ENCODE measurements at places on chromosomes 2 and 18.

- H3K4me1 ChIP-seq: peaks cover 2% of the 10 kb centered on the region
- DNase-seq: no peak
- peak overlapping the region; percentile 65 for H3K27ac ChIP-seq
- no peak overlapping the region for H3K4me3 ChIP-seq
- peaks cover 3% of the 10 kb centered on the region for H3K27me3 ChIP-seq
These were observed 146.7 kb downstream of the RPIA start for GRCh38 chr2:88838165-88838635.

DNA sequence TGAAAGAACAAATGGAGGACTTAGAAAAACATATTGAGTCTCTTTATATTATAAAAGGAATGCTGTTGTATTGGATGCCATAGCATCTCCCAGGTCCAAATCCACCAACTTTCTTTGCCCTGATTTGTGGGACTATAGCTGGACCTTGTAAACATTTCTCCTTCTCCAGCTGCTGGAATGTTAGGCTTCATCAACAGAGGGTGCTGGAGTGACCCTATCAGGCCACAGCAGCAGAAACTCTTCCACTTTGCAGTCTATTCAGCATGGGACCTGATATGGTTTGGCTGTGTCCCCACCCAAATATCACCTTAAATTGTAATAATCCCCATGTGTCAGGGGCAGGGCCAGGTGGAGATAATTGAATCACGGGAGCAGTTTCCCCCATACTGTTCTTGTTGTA lies 138.4 kb upstream of the ARL4C start:
- no peak overlapping the region for H3K4me3 ChIP-seq
- H3K27me3 ChIP-seq: no peaks in the 10 kb centered on the region
- no peak overlapping the region for H3K27ac ChIP-seq
- no peaks in the 10 kb centered on the region for H3K36me3 ChIP-seq
- DNase-seq: no peak

GRCh38 chr2:73588177-73588576 lies 54.0 kb downstream of the NAT8 start:
- no peak for DNase-seq
- H3K27ac ChIP-seq: no peak overlapping the region
- H3K4me1 ChIP-seq: peaks cover 4% of the 10 kb centered on the region
- no peaks in the 10 kb centered on the region for H3K27me3 ChIP-seq
- no peak overlapping the region for H3K4me3 ChIP-seq
- H3K36me3 ChIP-seq: peaks cover 15% of the 10 kb centered on the region

DNA sequence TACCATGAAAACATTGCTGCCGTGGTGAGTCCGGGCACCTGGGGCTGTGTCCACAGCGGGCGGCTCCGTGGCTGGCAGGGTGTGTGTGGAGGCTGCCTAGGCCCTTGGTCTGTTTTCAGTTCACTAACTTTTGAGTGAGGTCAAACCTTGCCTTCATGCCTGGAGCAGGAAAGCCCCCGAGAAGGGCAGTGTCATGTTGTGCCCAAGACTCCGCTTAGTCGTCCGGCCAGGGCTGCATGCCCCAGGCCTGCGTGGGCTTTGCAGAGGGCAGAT lies 24.1 kb downstream of the MAL start:
- H3K4me1 ChIP-seq: peaks cover 71% of the 10 kb centered on the region
- DNase-seq: no peak
- no peaks in the 10 kb centered on the region for H3K27me3 ChIP-seq

GRCh38 chr2:105287692-105288091 lies 41.8 kb downstream of the TGFBRAP1 start:
- H3K27ac ChIP-seq: no peak overlapping the region
- H3K4me1 ChIP-seq: peaks cover 2% of the 10 kb centered on the region
- H3K27me3 ChIP-seq: no peaks in the 10 kb centered on the region
- DNase-seq: peak; percentile 13
- H3K4me3 ChIP-seq: no peak overlapping the region

GRCh38 chr2:70435138-70435537 lies 118.5 kb downstream of the TGFA start:
- no peaks in the 10 kb centered on the region for H3K36me3 ChIP-seq
- H3K27ac ChIP-seq: no peak overlapping the region
- DNase-seq: no peak
- H3K4me3 ChIP-seq: no peak overlapping the region

GRCh38 chr18:22170421-22171257 lies 1.2 kb downstream of the GATA6 start:
- H3K36me3 ChIP-seq: no peaks in the 10 kb centered on the region
- DNase-seq: no peak
- peaks cover 87% of the 10 kb centered on the region for H3K27me3 ChIP-seq

GRCh38 chr2:139652385-139652784 lies 872.2 kb upstream of the NXPH2 start:
- H3K4me1 ChIP-seq: no peaks in the 10 kb centered on the region
- DNase-seq: no peak
- no peak overlapping the region for H3K4me3 ChIP-seq
- no peak overlapping the region for H3K27ac ChIP-seq
- H3K36me3 ChIP-seq: no peaks in the 10 kb centered on the region

GRCh38 chr2:215726070-215726469 lies 287.3 kb downstream of the MREG start:
- no peaks in the 10 kb centered on the region for H3K36me3 ChIP-seq
- H3K27ac ChIP-seq: no peak overlapping the region
- DNase-seq: no peak
- H3K4me1 ChIP-seq: peaks cover 9% of the 10 kb centered on the region

DNA sequence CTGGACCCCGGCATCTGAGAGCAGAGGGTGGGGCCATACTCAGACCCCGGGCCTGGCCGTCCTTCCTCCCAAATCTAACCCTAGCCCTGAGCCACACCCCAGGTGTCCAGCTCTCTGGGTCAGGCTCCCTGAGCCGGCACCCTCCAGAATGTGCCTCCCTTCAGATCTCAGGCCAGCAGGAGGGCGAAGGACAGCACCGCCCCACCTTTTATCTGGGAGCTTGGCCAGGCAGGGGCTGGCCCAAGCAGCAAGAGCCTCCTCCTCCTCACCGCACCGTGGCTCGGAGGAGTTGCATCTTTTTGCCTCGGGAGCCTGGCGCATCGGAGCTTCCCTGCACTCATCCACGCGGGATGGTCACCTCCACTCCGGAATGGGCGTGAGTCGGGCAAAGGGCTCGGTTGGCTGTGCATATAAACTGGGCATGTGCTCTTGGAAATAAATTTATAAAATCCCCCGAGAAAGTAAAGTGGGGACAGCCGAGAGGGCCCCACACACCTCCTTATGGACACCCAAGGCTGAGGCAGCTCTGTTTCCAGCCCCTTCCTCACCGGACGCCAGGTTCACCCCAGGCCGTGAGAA lies 69.1 kb upstream of the CTDP1 start:
- DNase-seq: no peak
- no peaks in the 10 kb centered on the region for H3K36me3 ChIP-seq
- H3K4me3 ChIP-seq: no peak overlapping the region
- no peaks in the 10 kb centered on the region for H3K27me3 ChIP-seq

DNA sequence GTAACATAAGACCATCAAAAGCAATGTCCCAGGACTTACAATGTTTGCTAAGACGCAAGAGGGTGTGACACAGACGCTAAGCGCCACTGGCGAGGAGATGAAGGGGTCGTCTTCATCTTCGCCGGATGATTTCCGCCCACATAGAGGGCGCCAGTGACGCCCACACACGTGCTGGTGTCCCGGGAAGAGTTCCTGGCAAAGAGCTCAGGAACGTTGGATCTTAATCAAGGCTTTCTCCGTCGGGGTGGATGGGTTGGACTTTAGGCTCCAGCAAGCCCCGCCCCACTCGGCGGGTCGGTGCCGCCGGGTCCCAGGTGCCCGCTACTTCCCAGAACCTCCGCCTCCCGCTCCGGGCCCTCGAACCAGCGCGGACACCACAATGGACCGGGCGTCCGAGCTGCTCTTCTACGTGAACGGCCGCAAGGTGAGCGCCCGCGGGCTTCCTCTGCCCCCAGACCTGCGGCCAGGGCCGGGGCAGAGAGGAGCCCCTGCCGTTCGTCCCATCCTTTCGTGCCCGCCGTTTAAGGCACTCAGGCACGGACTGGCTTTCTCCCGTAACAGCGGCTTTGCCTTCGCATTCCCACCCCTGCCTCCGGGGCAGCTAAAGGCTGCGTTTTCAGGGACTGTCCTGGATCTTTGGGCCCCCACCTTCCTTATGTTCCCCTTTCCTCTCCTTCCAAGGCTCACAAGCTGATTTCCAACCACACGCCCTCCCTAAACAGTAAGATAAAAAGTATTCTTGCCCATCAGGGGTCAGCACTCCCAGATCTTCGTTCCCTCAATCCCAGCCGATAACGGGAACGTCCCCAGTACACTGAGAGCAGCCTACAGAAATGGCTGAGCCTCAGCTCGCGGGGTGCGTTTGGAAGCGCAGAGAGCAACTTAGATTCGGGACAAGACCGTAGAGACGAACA lies at the start of gene AOX1:
Gene AOX1 (plus strand): TSS at position 285 of the 914 bp plus-strand sequence. CDS start 95 bp downstream, at position 380.
- peaks cover 11% of the 10 kb centered on the region for H3K4me1 ChIP-seq
- H3K36me3 ChIP-seq: peaks cover 2% of the 10 kb centered on the region
- H3K27ac ChIP-seq: no peak within 1 kb of the TSS
- peaks cover 10% of the 10 kb centered on the region for H3K27me3 ChIP-seq

- no peak overlapping the region for H3K4me3 ChIP-seq
- H3K27ac ChIP-seq: no peak overlapping the region
- no peaks in the 10 kb centered on the region for H3K4me1 ChIP-seq
- H3K36me3 ChIP-seq: peaks cover 5% of the 10 kb centered on the region
These were observed 22.4 kb downstream of the COLEC11 start for GRCh38 chr2:3617198-3617890.

DNA sequence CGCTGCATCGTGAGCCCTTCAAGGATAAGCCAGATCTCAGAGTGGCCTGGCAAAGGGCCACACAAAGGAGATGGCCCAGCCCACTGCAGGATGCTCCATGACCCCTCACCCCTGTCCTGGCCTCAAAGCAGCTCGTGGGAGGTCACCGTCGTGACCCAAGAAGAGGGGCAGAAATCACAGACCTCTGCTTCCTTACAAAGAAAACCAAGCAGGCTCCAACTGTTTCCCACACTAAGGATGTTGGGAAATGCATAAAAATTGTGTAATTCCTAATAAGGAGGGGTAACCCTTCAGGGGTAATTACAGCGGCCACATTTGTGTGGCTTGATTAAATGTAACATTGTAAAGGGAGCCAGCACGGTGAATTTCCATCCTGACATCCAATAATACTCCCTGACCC lies 102.3 kb downstream of the BOD1L2 start:
- H3K4me3 ChIP-seq: no peak overlapping the region
- no peak for DNase-seq
- no peaks in the 10 kb centered on the region for H3K4me1 ChIP-seq
- no peaks in the 10 kb centered on the region for H3K36me3 ChIP-seq
- no peak overlapping the region for H3K27ac ChIP-seq
- peaks cover 4% of the 10 kb centered on the region for H3K27me3 ChIP-seq

DNA sequence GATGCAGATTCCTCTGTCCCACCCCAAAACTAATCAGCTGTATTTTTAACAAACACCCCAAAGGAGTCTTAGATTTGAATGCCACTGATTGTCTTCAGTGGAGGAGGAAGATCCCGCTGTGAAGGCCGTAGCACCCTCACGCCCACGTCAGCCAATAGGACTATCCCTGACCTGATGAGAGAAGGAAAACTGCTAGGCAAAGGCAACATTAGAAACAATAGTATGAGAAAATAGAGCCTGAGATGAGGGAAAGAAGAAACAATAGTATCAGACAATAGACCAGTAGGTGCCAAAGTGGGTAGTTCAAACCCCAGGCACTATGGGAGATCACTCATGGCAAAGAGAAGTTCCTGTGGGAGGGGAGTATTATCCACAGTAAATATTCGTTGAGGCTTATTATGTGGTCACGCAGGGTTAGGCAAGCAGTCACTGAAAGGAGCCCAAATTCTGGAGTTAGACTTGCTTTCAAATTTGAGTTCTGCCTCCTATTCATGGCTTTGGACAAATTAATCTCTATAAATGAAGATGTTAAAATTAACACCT lies 2.8 kb downstream of the PCBP1 start:
- peak overlapping the region; percentile 98 for H3K4me3 ChIP-seq
- no peak for DNase-seq
- H3K4me1 ChIP-seq: peaks cover 49% of the 10 kb centered on the region
- peak overlapping the region; percentile 99 for H3K27ac ChIP-seq

GRCh38 chr18:23087352-23087751 lies 47.9 kb upstream of the CABLES1 start:
- H3K36me3 ChIP-seq: no peaks in the 10 kb centered on the region
- no peak overlapping the region for H3K4me3 ChIP-seq
- no peak for DNase-seq

- no peaks in the 10 kb centered on the region for H3K36me3 ChIP-seq
- no peak for DNase-seq
These were observed 511.9 kb upstream of the TNP1 start for GRCh38 chr2:217371781-217372213.

DNA sequence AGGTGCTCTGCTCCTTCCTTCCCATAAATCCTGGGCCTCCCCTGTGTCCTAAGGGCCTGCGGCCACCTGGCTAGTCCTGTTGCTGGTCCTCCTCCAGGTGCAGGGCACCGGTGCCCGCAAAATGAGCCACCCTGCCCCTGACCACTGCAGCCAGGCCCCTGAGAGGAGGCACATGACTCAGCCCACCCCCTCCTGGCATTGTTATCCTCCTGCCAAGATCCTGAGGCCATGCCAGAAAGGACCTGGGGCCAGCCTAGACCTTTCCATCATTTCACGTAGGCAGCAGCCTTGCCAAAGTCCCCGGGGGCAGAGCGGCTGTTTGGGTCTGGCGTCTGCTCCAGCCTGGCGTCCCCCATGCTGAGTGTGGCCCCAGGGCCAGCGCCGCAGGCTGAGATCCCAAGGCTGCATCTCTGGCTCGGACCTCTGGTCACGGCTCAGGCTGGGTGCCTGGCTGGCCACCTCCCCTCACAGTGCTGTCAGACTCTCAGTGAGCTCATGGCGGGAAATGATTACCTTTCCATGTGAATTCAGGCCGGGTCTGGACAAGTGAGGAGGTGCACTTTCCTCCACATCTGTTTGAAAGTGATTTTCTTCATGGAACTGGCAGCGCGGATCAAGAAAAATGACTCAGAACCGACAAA lies 81.0 kb downstream of the NDUFA10 start:
- no peaks in the 10 kb centered on the region for H3K36me3 ChIP-seq
- no peak for DNase-seq
- H3K27ac ChIP-seq: no peak overlapping the region
- H3K4me3 ChIP-seq: no peak overlapping the region
- peaks cover 10% of the 10 kb centered on the region for H3K4me1 ChIP-seq

DNA sequence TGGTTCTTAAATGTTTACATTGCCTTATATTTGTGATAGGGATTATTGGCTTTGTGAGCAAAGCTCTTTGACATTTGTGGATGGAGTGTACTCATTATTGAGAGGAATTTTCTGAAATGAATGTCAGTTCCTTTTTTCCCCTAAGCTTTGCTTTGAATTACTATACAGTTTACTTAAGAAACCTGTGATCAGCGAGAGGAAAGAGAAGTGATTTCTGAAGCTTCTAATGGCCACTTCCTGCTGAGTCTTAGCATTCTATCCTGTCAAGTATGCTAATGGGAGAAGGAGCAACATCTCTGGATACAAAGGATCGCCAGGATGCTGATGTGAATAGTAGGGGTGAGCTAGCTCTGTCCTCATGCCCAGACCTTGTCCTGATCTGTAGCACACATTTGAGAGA lies 47.8 kb upstream of the MGAT5 start:
- no peaks in the 10 kb centered on the region for H3K27me3 ChIP-seq
- no peak overlapping the region for H3K27ac ChIP-seq
- DNase-seq: no peak

- DNase-seq: no peak
- H3K4me1 ChIP-seq: peaks cover 2% of the 10 kb centered on the region
- no peak overlapping the region for H3K27ac ChIP-seq
- no peaks in the 10 kb centered on the region for H3K36me3 ChIP-seq
These were observed 100.8 kb upstream of the ATP5MC3 start for GRCh38 chr2:175282300-175282699.

GRCh38 chr18:48997681-48997984 lies 46.9 kb upstream of the SMAD7 start:
- H3K27ac ChIP-seq: no peak overlapping the region
- H3K36me3 ChIP-seq: no peaks in the 10 kb centered on the region
- DNase-seq: no peak
- H3K27me3 ChIP-seq: no peaks in the 10 kb centered on the region
- no peak overlapping the region for H3K4me3 ChIP-seq
- peaks cover 11% of the 10 kb centered on the region for H3K4me1 ChIP-seq
